ENCODE measurements at places on chromosomes 1 and 21. TPM values are rescaled to one million over a fixed set of nuclear protein-coding genes. Genes with fewer than 3 reads are reported as not detected.

PGBD5 gene
- 3.1 TPM for total RNA-seq

GRCh38 chr1:24526940-24527542, 24.4 kb downstream of the RCAN3 start:
- H3K27me3 ChIP-seq = no peaks in the 10 kb centered on the region
- no peaks in the 10 kb centered on the region for H3K36me3 ChIP-seq
- DNase-seq = no peak
- H3K27ac ChIP-seq = no peak overlapping the region
- no peaks in the 10 kb centered on the region for H3K4me1 ChIP-seq
- H3K4me3 ChIP-seq = no peak overlapping the region

AMY1B gene
- total RNA-seq = 0.57 TPM

DNA sequence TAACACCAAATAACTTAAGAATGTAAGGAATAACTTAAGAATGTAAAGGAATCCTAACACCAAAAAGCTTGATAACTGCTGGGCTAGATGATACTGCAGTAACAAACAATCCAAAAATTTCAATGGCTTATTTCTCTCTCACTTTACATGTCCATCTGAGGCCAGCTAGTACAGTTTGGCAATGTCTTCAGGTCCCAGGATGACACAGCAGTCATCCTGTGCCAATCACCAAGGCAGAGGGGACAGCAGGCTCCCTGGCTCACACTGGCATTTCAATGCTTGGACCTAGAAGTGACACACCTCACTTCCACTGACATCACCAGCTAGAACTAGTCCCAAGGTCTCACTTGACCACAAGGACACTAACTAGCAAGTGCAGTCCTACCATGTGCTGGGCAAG, 15.3 kb downstream of the DNAJC11 start:
- H3K27me3 ChIP-seq = no peaks in the 10 kb centered on the region
- DNase-seq = no peak
- no peak overlapping the region for H3K27ac ChIP-seq

- no peaks in the 10 kb centered on the region for H3K4me1 ChIP-seq
- H3K4me3 ChIP-seq = no peak overlapping the region
- peaks cover 4% of the 10 kb centered on the region for H3K36me3 ChIP-seq
Observed at GRCh38 chr1:204556458-204557052, 40.3 kb downstream of the MDM4 start.

DNA sequence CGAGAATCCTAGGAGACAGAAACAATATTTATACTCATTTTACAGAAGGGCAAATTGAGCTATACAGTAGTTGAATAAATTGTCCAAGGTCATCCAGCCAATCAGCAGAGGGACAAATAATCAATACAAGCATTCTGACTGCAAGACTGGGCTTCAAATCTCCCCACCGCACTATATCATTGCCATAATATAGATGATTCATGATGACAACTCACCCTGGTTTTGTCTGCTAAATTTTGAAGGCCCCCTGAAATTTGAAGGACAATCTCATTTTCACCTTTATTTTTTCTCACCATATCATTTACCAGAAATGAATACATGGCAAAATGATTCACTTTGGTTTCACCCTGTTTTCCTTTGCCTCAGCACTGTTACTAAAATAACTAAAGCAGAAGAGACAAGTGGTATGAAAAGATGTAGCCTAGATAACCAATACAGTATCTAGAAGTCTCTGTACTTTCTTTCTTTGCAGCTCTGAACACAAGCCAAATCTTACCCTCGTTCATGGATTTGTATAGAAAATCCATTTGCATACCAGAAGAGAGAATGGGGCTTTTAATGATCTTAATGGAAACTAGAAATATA, 292.5 kb downstream of the TTLL7 start:
- no peak overlapping the region for H3K27ac ChIP-seq
- no peaks in the 10 kb centered on the region for H3K27me3 ChIP-seq
- H3K4me1 ChIP-seq = no peaks in the 10 kb centered on the region
- no peaks in the 10 kb centered on the region for H3K36me3 ChIP-seq
- DNase-seq = no peak

TEDDM1 gene
- not detected for total RNA-seq

DNA sequence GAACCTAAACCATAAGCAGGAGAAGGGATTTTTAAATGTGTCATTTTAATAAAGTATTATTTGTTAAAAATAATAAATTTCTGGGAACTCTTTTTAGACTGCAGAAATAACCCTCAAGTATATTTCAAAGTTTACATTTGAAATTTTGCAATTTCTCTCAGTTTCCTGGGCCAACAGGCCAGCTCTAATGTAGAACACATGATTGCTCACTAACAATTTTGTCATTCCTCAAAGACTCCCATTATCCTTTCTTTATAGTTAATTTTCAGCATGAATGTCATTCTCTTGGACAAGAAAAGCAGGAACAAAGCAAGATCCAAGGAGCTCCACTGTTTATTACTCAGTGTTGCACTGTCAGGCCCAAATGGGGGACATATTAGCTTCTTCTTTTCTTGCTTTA, 119.4 kb upstream of the VANGL1 start:
- DNase-seq = no peak
- no peaks in the 10 kb centered on the region for H3K4me1 ChIP-seq
- no peaks in the 10 kb centered on the region for H3K36me3 ChIP-seq
- H3K27me3 ChIP-seq = no peaks in the 10 kb centered on the region
- no peak overlapping the region for H3K27ac ChIP-seq
- no peak overlapping the region for H3K4me3 ChIP-seq

DNA sequence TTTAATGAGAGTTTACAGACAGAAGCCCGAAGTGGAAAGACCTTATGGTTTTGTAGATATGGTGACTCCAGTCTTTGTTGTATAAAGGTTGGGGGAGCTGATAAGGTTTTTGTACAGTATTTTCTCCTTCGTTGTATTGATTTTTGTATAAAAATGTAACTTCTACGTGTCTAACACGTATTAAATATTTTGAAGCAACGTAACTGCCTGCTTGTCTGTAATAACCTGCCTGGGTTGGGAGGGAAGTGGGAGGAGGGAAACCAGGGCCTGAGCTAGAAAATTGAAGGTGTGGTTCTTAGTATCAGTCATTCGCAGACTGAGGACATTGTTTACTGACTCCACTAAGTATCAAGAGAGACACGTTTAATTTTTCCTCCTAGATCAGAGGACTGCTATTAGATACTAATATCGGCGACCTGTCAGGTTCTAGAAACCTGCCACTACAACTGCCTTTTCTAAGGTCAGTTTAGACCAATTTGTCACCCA, 2.2 kb downstream of the IER5 start:
- no peaks in the 10 kb centered on the region for H3K27me3 ChIP-seq
- no peaks in the 10 kb centered on the region for H3K36me3 ChIP-seq
- H3K27ac ChIP-seq = peak overlapping the region; percentile 98
- H3K4me1 ChIP-seq = peaks cover 47% of the 10 kb centered on the region
- DNase-seq = peak; percentile 48

DNA sequence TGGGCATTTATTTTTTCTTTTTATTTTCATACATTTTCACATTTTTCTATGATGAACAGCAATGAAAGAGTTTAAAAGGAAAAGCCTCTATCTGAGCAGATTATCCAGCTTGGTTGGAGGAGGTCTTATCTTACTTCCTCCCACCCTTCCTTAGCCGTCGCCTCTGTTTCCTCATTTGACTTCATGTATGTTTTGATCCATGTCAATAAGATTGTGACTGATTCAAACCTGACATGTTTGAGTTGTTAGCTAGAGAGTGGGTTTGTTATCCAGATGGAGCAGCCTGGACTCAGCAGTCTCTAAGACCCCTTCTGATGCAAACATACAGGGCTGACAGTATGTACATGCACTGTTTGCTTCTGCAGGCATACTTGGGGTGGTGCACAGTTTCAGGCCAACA, 31.2 kb downstream of the MACO1 start:
- no peak overlapping the region for H3K4me3 ChIP-seq
- no peaks in the 10 kb centered on the region for H3K27me3 ChIP-seq
- peaks cover 45% of the 10 kb centered on the region for H3K36me3 ChIP-seq
- H3K4me1 ChIP-seq = no peaks in the 10 kb centered on the region
- no peak overlapping the region for H3K27ac ChIP-seq

DNA sequence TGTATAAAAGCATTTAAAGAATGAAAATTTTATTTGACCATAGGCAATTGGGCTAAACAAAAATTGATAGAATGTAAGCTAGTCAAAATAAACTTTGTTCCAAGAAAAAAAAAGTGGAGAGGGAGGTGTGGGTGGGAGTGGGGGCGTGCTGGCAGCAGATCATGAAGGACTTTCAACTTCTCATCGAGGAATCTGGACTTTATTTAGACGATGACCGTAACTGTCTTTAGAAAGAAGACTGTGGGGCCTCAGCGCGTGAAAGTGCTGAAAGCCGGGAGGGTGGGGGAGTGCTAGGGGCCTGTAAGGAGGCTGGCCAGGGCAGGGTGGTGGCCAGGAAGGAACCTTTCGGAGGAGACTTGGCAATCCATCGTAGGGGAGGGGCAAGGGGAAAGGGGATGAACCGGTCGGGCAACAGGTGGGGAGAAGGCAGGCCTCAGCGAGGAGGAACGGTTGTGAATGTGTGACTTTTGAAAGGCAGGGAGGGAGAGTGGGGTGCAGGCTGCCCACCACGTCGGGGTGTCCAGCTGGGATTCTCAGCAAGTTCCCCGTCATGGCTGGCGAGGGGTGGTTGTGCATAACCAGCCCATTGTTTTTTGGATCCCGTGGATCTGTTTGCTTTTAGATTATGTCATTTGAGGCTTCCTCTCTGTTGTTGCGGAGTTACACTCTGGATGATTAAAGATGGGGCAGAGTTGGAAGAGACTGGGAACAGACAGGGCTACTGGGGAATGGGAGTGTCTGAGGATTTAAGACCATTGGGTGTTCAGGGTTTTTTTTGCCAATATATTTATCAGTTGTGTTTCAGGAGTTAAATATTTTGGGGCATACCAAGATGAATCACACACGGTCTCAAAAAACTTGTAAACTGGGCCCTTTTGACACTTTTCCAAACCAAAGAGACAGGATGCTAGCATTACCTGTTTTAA, 35.5 kb downstream of the HUNK start:
- H3K4me3 ChIP-seq = no peak overlapping the region
- H3K4me1 ChIP-seq = no peaks in the 10 kb centered on the region
- DNase-seq = peak; percentile 23
- no peak overlapping the region for H3K27ac ChIP-seq

DNA sequence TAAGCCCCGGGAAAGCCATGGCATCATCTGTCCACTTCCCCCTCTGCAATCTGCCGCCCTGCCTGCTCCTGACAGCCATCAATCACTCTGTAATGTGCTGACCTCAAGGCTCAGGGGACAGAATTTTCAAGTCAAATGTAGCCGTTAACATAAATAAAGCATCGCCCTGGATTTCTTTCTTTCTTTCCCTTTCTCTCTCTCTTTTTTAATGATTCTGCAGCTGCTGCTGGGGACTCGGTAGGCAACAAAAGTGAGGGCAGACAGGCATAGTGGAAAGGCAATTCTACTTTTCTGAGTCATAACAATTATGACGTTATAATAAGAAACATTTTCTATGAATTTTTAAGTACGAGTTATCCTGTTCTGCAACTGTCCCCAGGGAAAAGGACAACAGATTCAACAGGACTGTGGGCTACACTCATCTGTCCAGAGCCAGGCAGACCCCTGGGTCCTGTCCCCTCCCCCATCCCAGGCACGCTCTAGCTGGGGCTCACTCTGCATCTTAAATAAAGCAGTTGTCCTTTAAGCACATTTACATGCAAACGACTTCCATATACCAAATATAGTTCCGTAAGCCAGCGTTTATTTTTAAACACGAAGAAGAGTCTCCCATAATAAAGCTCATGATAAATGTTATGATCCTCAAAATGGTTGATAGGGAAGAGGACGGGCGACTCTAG, 78.7 kb downstream of the SSBP3 start:
- peaks cover 75% of the 10 kb centered on the region for H3K4me1 ChIP-seq
- no peaks in the 10 kb centered on the region for H3K36me3 ChIP-seq
- DNase-seq = no peak
- H3K4me3 ChIP-seq = no peak overlapping the region
- peak overlapping the region; percentile 85 for H3K27ac ChIP-seq

DNA sequence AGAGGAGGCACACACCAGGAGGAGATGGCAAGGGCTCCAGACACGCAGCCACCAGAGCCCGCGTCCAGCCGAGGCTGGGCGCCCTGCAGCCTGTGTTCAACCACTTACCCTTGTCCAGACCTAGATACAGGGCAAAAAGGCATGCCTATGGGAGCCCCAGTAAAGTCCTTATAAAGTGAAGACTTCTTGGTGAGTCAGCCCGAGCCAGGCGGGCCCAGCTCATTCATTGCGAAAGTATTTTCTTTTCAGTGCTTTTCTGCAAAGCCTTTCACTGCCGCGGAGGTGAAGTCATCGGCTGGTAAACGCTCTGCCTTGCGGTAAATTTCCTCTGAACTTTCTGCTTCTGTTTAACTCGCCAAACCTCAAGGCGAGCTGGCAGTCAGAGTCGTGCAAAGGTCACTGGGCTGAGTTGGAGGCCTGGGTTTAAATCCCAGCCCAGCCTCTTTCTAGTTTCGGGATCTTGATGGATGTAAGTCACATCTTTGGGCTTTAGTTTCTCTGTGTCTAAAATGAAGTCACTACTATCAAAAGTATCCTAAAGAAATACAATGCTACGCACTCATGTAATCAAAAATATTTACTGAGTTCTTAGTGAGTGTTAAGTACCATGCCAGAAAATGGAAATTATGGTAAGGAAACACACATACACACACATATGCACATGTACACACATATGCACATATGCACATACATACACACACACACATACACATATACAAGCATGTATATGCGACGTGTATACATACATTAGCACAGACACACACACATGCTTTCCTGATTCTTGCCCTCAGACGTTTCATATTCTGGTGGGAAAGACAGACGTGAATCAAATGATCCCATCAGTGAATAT, 54.7 kb upstream of the IFFO2 start:
- H3K27ac ChIP-seq = peak overlapping the region; percentile 56

ELAPOR1 gene
- 39.7 TPM for total RNA-seq

- H3K36me3 ChIP-seq = no peaks in the 10 kb centered on the region
- H3K27ac ChIP-seq = no peak overlapping the region
- no peak for DNase-seq
- no peak overlapping the region for H3K4me3 ChIP-seq
- no peaks in the 10 kb centered on the region for H3K4me1 ChIP-seq
- H3K27me3 ChIP-seq = no peaks in the 10 kb centered on the region
Observed at GRCh38 chr1:154666051-154666790, 58.2 kb upstream of the ADAR start.

DNA sequence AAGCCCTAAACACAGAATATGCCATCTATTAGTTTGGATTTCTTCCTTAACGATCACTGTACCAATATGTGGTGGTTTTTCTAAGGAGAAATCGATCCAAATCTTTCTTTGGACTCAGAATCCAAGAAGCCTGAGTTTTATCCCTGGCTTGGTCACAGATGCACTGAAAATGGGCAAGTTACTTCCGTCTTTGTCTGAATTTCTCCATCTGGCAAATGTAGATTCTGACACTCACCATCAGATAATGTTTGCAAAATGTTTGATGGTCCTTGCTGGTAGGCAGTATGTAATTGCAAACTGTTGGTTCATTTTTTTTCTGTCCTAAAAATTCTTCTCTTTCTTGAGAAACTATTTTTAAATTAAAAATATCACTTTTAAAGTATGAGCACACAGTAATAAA, 115.0 kb downstream of the TSEN15 start:
- H3K27ac ChIP-seq = no peak overlapping the region
- H3K4me1 ChIP-seq = no peaks in the 10 kb centered on the region
- H3K36me3 ChIP-seq = no peaks in the 10 kb centered on the region
- no peaks in the 10 kb centered on the region for H3K27me3 ChIP-seq

AGPAT3 gene
- 66.7 TPM for total RNA-seq

- H3K27ac ChIP-seq = no peak overlapping the region
- H3K4me3 ChIP-seq = no peak overlapping the region
- DNase-seq = no peak
- H3K4me1 ChIP-seq = no peaks in the 10 kb centered on the region
Observed at GRCh38 chr1:181777286-181777685, 284.2 kb downstream of the ZNF648 start.

RNF2 gene
- 17.3 TPM for total RNA-seq

GRCh38 chr1:21743476-21743875, 39.5 kb downstream of the USP48 start:
- H3K27ac ChIP-seq = no peak overlapping the region
- H3K27me3 ChIP-seq = no peaks in the 10 kb centered on the region
- H3K4me1 ChIP-seq = no peaks in the 10 kb centered on the region
- DNase-seq = no peak
- no peak overlapping the region for H3K4me3 ChIP-seq

SESN2 gene
- total RNA-seq = 9.6 TPM
